Omental fat pad (tissue), 4 donors: ENCODE measurements at places on chromosomes 16 and 17. TPM values are rescaled to one million over a fixed set of nuclear protein-coding genes. Genes with fewer than 3 reads are reported as not detected.

KCTD19 gene
- not detected for total RNA-seq

GNG13 gene
- total RNA-seq: not detected

XYLT1 gene
- 32.1 TPM for total RNA-seq

SYT17 gene
- total RNA-seq: 15.9 TPM

CHAD gene
- total RNA-seq: not detected

AIPL1 gene
- not detected for total RNA-seq

TNK1 gene
- total RNA-seq: 3.5 TPM

KRTAP29-1 gene
- total RNA-seq: not detected

ADGRG3 gene
- total RNA-seq: 3.7 TPM

CEP112 gene
- total RNA-seq: 15.8 TPM

KRT32 gene
- total RNA-seq: not detected

DNA sequence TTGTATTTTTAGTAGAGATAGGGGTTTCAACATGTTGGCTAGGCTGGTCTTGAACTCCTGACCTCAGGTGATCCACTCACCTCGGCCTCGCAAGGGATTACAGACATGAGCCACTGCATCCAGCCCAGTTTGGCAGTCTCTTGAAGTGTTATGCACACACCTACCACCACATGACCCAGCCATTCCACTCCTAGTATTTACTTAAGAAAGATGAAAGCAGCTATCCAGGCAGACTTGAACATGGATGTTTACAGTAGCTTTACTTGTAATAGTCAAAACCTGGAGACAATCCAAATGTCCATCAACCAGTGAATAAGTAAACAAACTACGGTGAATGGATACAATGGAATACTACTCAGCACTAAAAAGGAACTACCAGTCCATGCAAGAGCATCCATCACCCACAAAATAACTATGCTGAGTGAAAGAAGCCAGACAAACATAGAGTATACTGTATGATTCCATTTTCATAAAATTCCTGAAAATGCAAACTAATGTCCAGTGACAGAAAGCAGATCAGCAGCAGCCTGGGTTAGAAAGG is 37.8 kb upstream of the RASD1 start:
- no peak for DNase-seq

- DNase-seq: no peak
These were observed 147.2 kb downstream of the UTP18 start for GRCh38 chr17:51407576-51407975.

GRCh38 chr16:12763517-12763916 is 40.2 kb downstream of the CPPED1 start:
- no peak for DNase-seq

DNA sequence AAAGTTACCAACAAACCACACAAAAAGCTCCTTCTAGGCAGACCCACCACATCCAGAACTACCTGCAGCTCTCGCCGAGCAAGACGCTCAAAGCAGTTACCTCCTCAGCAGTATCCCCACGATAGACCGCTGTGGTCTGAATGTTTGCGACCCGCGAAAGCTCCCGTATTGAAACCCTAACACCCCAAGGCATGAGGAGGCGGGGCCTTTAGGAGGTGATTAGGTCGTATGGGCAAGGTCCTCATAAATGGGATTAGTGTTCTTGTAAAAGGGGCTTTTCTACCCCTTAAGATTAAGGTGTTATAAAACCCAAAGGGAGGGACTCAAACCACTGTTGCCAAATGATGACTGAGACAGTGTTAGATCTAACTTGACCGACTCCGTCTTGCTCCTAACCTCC is 19.0 kb upstream of the RPH3AL start:
- DNase-seq: no peak

- DNase-seq: no peak
These were observed 2.2 kb downstream of the NT5M start for GRCh38 chr17:17305281-17305801.

- no peak for DNase-seq
These were observed 961.9 kb downstream of the CDH11 start for GRCh38 chr16:64159976-64160375.

DNA sequence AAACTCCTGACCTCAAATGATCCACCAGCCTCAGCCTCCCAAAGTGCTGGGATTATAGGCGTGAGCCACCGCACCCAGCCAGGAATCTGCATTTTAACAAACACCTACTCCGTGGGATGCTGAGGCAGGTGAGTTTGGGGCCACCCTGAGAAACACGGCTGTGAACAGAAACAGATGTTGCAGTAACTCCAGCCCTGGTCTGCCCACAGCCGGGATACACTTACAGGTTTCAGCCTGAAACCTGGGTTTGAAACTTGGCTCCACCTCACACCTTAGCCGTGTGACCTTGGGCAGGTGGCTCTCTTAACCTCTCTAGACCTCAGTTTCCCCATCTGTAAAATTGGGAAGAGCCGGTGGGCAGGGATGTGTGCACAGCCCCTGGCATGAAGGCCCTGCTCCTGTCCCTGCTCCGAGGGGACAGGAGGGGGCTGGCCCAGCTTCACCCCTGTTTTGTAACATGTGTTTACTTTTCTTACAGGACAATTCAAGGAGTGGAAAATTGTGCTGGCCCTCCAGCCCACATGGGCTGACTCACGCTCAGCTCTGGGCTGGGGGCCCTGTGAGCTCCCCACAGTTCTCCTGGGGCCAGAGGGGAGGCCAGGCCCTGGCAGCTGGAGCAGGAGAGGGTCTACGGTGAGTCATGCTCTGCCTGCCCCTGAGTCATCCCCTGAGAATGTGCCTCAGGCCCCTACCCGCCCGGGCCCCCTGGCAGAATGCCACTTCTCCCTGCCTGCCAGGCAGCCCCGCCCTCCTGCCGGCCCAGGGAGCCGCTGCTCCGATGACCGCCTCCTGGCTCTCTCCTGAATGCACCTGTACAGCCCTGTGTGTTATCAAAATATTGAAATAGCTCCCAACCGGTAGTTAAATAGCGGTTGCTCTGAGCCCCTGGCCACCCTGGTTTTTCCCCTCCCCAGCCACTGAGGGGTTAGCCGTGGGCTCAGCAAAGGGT is 7.7 kb upstream of the PPL start:
- peak; percentile 92 for DNase-seq

- DNase-seq: peak; percentile 74
These were observed 22.6 kb downstream of the NDE1 start for GRCh38 chr16:15672514-15673167.

DNA sequence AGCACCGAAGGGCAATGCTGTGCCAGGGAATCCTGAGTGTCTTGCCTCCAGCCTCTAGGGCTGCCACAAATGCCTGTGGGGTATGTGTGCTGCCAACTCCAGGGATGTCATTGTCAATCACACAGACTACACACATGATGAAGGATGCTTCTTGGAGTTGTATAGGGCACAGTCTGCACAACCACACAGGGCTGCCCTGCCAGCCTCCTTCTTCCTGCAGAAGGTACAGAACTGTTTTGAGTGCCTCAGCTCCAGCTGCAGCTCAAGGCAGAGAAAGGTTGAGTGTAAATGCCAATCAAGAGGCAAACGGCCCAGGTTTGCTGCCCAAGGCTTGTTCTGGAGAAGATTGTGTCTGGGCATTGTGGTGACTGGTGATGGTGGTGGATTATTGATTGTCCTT is 15.6 kb downstream of the SCNN1B start:
- DNase-seq: no peak

- DNase-seq: no peak
These were observed 65.4 kb downstream of the WWP2 start for GRCh38 chr16:69827524-69827923.

- DNase-seq: no peak
These were observed 59.9 kb upstream of the DNAH9 start for GRCh38 chr17:11538366-11538765.

DNA sequence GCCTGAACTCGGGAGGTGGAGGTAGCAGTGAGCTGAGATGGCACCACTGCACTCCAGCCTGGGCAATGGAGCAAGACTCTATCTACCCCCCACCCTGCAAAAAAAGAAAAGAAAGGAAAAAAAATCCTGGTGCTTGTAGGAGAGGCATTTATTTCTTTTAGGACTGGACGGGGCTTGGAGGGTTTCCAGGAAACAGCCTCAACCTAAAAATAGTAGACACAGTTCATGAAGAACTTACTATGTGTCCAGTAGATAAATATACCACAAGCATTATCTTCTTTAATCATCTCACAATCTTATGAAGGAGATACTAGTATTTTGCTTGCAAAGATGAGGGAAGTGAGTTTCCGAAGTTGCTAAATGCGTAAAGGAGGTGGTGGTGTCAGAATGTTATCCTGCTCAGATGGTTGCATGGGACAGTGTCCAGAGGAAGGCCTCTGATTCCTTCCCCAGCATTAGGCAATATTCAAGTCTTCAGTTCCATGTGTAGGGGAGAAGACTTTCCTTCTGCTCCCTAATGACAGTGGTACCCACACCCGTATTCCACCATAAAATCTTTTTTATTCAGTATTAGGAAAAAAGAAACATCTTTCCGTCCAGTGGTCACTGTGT is 263.2 kb downstream of the WWOX start:
- DNase-seq: no peak

DNA sequence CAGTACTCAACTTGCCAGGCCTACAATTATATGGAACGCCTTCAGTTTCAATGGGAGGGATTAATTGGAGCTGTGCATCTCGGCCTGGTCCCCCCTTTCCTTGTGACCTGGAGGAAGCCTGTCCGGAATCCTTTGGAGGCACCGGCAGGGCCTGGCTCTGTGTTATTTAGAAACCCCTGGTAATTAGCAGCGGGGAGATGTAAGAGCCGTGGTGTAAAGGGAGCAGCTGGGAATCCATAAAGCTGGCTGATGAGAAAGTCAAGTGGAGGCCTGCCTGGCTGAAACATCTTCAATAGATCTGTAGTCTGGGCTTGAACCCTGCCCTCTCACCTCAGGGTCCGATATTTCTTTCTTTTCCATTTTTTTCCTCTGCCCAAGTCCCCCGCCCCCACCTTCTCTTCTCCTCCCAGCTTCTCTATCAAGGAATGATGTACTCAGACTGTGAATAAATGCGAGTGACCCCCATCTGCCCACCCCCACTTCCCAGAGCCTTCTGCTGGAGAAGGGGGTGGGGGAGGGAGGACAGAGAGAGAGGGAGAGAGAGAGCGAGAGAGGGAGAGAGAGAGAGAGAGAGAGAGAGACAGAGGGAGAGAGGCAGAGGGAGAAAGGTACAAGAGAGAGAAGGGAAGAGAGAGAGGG is 495.5 kb upstream of the ZFHX3 start:
- no peak for DNase-seq

GRCh38 chr16:87570572-87570937 is 31.8 kb upstream of the JPH3 start:
- no peak for DNase-seq

GRCh38 chr17:81484195-81484979 is 28.2 kb downstream of the ACTG1 start:
- peak; percentile 72 for DNase-seq

GRCh38 chr16:84553873-84554399 is 49.5 kb upstream of the MEAK7 start:
- DNase-seq: no peak

- peak; percentile 16 for DNase-seq
These were observed 2.6 kb downstream of the CANT1 start for GRCh38 chr17:79006794-79007503.

- DNase-seq: no peak
These were observed 560.3 kb downstream of the WWOX start for GRCh38 chr16:78659668-78660217.

DNA sequence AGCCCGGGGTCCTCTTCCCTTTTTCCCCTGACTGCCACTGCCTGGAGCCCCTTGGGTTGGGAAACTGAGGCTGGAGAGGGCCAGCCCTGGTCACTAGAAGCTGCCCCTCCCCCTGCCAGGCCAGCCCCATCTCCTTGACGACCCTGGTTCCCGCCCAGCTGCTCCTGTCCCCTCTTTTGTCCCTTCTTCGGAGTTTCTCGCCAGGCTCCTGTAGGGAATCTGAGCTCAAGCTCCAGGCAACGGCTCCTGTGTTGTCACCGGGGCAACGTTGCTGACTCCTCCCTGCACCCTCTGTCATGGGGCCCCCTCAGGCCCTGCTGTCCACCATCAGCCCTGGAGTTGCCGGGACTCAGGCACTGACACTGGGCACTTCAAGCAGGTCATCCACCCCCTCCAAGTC is 5.7 kb downstream of the LLGL1 start:
- DNase-seq: no peak

GRCh38 chr17:56158344-56158743 is 5.1 kb downstream of the ANKFN1 start:
- no peak for DNase-seq

GRCh38 chr17:73932216-73932749 is 271.2 kb upstream of the RPL38 start:
- DNase-seq: no peak

DNA sequence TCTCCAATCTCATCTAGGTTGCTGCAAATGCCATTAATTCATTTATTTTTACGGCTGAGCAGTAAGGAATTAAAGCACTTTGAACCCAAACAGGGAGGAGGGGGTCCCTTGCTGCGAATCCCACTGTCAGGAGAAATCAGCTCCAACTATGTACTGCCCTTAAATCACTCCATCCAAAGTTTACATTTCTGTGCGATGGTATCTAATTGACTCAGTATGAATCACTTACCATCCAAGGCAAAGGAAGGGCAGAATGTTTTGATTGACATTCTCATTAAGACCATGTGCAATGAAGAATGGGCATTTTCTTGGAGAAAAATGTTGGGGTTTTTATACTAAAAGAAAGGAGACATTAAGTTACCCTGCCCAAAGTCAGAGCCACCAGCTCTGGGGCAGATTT is 47.7 kb upstream of the XYLT1 start:
- no peak for DNase-seq

- DNase-seq: no peak
These were observed 128.3 kb downstream of the NLK start for GRCh38 chr17:28170771-28171170.

DNA sequence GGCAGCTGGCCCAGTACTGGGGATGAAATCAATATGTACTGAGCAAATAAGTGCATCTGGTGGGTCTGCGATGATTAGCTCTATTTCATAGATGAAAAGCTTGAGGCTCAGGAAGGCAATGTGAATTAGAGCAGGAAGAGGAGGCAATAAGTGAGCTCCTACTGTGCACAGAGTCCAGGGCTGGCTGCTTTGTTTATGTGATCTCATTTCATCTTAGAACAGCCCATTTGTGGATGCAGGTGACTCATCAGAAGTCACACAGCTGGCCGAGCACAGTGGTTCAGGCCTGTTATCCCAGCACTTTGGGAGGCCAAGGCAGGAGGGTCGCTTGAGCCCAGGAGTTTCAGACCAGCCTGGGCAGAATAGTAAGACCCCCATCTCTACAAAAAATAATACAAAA is 7.1 kb downstream of the TMEM114 start:
- no peak for DNase-seq

- DNase-seq: no peak
These were observed 474.3 kb upstream of the TOM1L1 start for GRCh38 chr17:54426296-54426886.

GRCh38 chr17:36544307-36545076 is at the start of gene GGNBP2:
GGNBP2 (plus strand) TSS chr17:36544919; CDS start chr17:36545725, 806 bp downstream.
- DNase-seq: peak; percentile 59

- no peak for DNase-seq
These were observed 393.1 kb downstream of the CNTNAP4 start for GRCh38 chr16:76670125-76670857.

GRCh38 chr16:57358086-57358420 is 530 bp upstream of the CCL22 start:
- DNase-seq: no peak

- no peak for DNase-seq
These were observed 1.1 kb upstream of the SLC16A5 start for GRCh38 chr17:75086496-75087181.

GRCh38 chr17:73045724-73046123 is 46.8 kb downstream of the SLC39A11 start:
- DNase-seq: no peak

- no peak for DNase-seq
These were observed 4.2 kb upstream of the NDRG4 start for GRCh38 chr16:58495521-58496331.

GRCh38 chr16:23500212-23500861 is 10.0 kb downstream of the GGA2 start:
- no peak for DNase-seq

GRCh38 chr17:49191409-49191916 is 18.9 kb downstream of the GNGT2 start:
- no peak for DNase-seq
